NCI-H1930 (cell line): ENCODE measurements at places on chromosomes 2 and 18.

DNA sequence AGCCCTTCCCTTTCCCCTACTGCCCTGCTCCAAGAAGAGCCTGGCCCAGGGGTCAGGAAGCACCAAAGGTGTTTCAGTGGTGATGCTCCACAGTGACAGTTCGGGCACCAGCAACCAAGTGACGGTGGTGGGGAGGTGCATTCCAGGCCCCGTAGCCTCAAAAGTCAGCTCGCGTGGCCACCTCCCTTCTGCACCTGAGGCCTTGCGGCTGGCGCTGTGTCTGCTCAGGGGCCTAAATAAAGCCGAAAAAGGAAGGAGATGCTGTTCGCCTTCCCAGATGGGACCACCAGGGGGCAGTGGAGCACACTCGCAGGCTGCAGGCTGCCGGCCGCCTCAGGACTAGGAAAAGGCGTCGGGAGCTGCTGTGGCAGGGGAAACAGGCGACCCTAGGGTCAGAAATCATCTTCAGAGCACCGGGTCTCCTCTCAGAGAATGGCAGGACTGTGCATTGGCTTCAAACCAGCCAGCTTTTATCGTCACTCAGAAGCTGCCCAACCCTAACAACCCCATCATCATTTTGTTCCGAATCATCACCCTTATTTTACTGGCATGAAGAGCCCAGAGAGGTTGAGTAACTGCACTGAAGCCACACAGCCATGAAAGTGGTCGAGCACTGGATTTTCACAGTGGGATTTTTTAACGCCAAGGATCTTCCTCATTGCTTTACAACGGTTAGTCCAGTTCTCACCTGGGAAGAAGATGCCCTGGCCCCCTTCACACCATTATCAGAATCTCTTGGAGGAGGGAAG lies 213.0 kb upstream of the CELF4 start:
- DNase-seq = peak; percentile 54

DNA sequence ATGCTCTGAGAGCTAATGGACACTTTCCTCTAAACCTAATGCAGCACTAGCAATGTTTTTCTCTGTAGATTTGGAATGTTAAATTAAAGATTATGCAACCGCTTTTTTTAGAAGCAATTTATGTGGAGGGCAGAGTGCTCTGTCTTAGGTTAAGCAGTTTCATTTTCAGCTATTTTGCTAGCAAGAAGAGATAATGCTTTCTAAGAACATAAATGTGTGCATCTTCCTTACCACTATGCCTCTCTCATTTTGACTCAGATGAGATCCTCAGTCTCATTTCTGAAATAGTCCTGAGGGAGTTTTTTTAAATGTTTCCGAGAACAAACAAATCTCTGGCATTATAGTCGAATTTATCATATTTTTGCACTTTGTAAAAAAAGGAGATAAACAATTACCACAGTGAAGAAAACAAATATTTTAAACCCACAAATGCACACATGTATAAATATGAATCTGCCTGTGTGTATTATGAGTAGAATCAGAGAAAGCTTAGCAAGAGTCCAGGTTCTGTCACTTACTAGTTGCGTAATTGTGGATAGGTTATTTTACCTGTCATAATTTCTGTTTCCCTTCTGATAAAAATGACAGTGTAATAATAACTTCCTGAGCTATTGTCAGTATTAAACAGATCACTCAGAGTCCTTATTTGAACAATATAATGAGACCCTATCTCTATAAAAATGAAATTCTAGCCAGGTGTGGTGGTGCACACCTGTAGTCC lies 207.7 kb upstream of the CRIM1 start:
- no peak for DNase-seq

DNA sequence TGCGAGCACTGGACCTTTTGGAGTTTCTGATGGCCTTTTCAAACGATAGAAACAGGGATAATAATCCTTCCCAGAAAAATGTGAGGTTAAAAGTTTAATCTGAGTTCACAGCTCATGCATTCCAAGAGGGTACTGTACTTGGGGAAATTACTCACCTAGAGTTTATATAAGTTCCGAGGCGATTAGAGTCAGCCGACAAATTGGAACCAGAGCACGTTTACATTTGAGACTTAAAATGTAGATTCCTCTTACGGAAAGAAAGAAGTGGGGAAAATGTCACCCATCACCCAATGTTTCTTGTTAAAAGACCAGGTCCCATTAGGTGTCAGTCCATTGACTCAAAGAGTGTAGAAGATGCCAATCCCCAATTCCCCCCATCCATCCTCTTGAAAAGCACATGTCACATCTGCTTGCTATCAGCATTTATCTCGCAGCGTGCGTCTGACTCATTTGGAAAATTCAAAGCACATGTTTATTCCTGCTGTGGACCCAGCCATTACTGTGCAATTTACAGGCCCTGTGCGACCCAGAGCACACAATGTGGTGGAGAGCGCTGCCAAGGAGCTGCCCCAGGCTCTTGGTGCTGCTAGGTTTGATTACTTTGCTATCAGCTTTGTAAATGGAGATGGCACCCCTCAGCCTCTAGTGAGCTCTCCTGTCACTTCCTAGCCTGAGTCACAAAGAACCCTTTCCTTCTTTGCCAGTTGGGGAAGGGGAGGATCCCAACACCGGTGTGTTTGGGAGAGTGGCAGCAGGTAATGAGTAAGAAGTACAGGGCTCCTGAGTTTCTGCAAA lies 104.8 kb downstream of the COLEC12 start:
- peak; percentile 85 for DNase-seq

DNA sequence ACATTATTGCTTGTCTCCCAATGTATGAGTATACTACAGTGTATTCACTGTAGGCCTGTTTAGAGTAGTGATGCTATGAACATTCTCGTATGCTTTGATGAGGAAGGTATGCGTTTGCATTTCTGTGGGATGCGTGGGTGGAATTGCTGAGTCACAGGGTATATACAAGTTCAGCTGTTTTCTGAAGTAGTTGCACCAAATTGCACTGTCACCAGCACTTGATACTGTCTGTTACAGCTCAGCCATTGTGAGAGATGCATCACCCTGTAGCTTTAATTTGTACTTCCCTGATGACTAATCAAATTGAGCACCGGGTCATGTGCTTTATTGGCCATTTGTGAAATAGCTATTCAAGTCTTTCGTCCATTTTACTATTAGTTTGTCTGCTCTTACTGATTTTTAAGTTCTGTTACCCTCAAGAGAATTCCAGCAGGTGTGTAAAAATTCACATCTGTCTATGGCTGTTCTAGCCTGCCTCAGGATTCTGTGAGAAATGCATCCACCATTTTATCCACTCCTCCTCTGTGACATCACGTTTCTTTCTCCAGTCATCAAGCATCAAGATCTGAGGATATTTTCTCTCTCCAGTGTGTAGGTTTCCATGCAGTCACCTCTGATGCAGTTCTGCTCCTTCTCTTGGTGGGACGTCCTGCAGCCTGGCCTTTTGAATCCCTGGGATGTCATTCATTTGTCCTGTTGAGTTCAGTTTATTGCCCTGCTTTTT lies 72.5 kb downstream of the DGKD start:
- no peak for DNase-seq

GRCh38 chr2:137228566-137228965 lies 463.2 kb downstream of the THSD7B start:
- no peak for DNase-seq

GRCh38 chr2:233021771-233022170 lies 8.7 kb upstream of the NGEF start:
- no peak for DNase-seq

- DNase-seq = no peak
Measured at GRCh38 chr18:48123324-48123723, 192.9 kb upstream of the SMAD2 start.

DNA sequence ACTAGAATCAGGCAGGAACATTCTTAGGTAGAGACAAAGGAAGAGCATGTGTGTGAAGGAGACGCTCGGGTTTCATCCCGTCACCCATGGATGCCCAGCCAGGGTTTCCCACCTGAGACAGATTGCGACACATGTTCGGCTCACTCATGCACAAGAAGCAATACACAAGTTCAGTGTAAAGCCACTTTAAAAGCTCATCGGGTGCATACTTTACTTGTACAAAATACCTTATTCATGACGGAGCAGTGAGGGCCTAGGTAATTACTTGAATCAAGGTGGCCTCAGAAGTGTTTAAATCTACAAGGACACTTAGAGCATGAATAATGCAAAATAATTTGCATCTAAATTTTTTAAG lies 42.0 kb downstream of the ZEB2 start:
- no peak for DNase-seq

DNA sequence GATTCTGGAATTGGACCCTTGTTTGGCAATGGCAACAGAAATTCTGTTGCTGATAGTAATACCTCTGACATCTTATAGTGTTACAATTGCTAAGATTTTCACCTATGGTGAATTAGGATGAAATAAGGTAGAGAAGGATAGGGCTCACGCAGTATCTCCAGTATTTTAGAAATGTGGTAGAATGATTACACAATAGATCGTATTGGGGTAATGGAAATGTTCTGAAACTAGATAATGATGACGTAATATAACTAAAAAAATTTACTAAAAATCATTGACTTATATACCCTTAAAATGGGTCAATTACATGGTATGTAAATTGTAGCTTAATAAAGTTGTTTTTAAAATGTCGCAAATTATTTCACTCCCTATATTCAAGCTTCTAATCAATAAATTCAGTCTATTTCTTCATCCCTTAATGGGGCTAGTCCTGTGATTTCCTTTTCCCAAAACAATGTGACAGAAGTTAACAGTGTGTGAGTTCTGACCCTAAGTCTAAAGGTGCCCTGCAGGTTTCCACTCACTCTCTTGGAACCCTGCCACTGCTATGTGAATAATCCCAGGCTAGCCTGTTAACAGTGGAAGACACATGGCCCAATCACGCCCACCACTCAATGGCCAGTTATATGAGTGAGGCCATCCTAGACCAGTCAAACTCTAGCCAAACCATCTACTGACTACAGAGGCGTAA lies 31.2 kb downstream of the USP37 start:
- DNase-seq = no peak
